ENCODE measurements at places on chromosomes 7 and 10. TPM values are rescaled to one million over a fixed set of nuclear protein-coding genes. Genes with fewer than 3 reads are reported as not detected.
A peak's percentile ranks its signal among the peaks of the same experiment; 100 is the strongest.

DNA sequence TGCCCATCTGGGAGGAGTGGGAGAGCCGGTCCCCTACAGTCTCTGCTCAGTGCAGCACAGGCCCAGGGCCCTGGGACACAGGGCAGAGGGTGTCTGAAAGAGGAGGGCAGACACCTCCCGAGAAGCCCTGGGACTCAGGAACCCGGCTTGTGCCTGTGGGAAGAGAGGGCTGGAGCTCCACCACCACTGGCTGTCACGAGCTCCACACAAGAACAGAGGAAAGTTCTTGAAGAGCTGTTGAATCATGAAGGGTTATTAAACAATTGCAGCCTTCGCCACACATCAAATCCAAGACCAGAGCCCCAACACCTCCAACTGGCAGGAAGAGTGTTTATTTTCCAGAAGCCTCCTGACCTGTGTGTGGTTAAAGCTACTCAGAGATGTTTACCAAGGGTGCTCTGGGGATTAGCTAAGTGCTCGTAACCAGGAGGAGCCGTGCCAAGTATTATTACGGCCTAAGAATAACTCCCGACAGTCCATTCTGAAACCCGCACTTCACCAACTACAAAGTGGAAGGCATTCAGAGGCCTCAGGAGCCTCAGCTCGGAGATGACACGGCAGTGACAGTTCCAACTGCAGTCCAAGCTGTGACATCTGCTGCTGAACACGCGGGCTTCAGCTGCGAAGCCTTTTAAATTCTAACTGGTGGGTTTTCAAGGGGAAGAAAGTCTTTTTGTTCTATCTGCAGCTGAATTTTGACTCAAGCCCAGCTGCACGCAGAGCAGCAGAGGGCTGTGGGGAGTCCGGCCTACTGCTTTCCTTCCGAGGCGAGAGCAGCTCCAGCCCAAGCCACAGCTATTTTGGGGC is 75.1 kb downstream of the MAD1L1 start:
- no peak for DNase-seq

Gene C7orf57
- total RNA-seq, result 0.10 TPM

Gene ADARB2
- 0.30 TPM for total RNA-seq

DNA sequence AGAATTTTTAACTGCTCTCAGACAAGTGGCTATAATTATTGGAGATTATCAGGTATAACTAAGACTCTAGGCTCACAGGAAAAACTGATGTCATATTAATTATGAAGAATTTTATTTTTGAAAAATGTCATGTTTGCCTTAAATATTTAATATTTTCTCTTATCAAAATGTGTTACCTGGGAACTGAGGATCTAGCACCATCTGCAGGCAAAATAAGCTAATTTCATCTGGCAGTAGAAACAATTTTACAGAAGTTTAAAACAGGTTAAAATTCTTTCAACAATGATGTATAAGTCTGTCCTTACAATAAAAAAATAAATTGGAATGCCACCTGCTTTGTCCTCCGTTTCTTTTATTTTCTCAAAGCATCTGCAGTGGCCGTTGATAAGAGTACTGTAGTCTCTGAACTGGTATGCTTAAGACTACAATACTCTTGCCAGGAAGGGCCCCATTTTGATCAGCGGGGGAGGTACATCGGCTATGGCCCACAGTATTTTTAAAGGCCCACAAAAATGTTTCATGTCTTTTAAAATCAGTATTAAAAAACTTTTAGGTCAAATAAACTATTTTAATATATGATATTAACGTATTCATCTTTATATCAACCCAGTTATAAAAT is 81.3 kb downstream of the VWDE start:
- peak; percentile 39 for DNase-seq

- no peak for DNase-seq
Observed at GRCh38 chr10:124062390-124062789, 31.0 kb downstream of the CHST15 start.

DNA sequence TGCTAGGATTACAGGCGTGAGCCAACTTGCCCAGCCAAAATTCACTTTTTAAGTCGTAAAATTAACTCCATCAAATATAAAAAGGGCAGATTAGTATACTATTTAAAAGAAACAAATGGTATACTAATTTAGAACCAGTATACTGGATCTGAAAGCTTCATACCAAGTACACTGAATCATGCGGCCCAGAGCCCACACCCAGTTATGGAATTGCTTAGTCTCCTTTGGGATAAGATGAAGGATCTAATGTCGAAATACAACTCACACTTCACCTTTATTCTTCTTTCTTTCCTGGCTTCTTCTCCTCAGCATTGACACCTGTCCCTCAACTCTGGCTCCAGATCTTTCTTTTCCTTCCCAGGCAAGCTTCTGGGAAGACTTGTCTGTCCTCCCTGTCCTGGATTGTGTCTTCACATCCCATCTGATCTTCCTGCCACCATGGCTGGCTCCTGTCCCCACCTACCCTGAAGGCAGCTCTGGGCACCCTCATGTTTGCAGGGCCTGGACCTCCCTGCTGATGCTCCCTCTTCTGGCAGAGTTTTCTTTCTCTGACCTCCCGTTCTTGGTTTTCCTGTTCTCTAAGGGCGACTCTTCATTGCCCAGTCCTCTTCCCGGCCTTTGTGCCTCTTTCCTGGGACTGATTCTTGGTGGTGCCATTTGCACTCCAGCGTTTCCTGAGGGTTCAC is 57.8 kb upstream of the CTBP2 start:
- no peak for DNase-seq

Gene NAMPT
- 58.7 TPM for total RNA-seq

Gene UCMA
- not detected for total RNA-seq

Gene DNAJB9
- 13.3 TPM for total RNA-seq

DNA sequence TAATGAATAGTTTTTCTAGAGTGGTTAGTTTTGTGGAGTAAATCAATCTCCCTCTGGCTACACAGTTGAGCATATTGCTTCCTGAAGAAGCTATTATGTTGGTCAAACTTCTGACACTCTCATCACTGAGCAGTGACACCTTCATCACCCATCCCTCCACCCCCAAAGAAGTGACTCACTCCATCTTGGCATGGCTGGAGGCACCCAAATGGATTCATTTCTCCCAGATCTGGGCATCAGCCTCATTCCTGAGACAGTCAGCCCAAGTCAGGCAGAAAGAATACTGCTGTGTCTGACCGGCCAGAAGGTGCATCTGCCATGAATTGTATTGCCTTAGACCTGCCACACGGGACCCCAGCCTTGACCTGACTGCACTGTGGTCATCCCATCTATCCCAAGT is 117.0 kb upstream of the HABP2 start:
- no peak for DNase-seq

Gene JAKMIP3
- 0.07 TPM for total RNA-seq

- DNase-seq, result peak; percentile 12
Observed at GRCh38 chr10:117320050-117320665, 55.1 kb downstream of the PDZD8 start.

GRCh38 chr10:56632537-56632936 is 271.5 kb upstream of the ZWINT start:
- DNase-seq, result no peak

- no peak for DNase-seq
Observed at GRCh38 chr7:32092346-32092745, 22.1 kb upstream of the PDE1C start.

DNA sequence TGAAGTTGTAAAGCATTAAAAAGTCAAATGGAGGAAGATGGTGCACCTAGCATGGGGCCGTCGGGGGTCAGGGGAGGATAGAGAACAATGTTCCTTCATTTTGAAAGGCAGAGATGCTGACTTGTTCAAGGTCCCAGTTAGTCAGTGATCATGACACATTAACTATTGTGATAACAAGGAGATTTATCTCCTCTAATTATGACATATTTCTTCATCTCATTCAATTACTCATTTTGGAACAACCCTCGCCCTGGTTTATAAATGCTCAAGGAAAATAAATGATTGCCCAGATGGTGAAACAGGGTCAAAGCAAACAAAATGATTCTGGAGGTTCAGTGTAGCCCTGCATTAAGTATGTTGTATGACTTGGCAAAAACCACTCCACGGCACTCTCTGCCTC is 106.2 kb downstream of the ITIH5 start:
- no peak for DNase-seq

DNA sequence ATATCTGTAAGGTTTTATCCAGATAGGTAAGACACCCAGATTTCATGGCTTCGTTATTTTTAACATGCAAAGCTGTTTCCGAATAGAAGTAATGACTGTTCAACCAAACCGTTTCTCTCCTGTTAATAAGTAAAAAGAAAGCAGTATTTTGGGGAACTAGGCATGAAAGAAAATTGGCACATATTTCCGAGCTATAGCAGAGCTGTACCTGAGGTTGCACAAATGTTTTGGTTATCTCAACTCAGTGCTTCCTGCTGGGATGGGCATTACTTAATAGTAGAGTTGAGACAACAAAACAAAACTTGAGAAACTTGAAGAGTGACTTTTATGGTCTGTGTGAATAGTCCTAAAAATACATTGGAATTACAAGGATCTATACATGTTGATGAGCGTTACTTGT is 564.3 kb upstream of the SORCS1 start:
- DNase-seq, result no peak

GRCh38 chr10:69061305-69062161 is 26.4 kb upstream of the SRGN start:
- DNase-seq, result peak; percentile 47

Gene CYP3A5
- total RNA-seq, result not detected

Gene SND1
- 163 TPM for total RNA-seq

- no peak for DNase-seq
Observed at GRCh38 chr7:90503367-90503766, 33.9 kb downstream of the PTTG1IP2 start.

Gene NUTM2E
- total RNA-seq, result 0.67 TPM

GRCh38 chr7:39535720-39536119 is 30.5 kb upstream of the YAE1 start:
- DNase-seq, result no peak

GRCh38 chr10:48981310-48981907 is 41.8 kb upstream of the LRRC18 start:
- peak; percentile 41 for DNase-seq

Gene UPK3BL2
- total RNA-seq, result 52.4 TPM

DNA sequence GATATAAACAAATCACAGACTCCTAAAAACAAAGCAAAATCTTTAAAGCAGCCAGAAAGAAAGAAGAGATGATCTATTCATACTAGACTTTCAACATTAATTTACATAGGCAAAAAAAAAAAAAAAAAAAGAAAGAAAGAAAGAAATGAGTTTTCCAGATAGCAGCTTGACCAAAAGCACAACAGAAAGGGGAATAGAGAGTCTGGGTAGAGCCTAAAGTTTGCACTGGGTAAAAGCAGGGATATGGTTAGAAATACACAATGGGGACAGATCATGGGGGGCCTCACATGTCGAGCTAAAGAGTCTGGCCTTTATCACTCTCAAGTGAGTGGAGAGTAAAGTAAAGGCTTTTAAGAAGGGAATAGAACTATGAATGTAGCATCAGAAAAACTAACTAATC is 169.8 kb downstream of the SGMS1 start:
- no peak for DNase-seq

GRCh38 chr7:150877536-150877935 is 25.2 kb downstream of the AOC1 start:
- no peak for DNase-seq

Gene GATA3
- total RNA-seq, result 52.0 TPM

- no peak for DNase-seq
Observed at GRCh38 chr7:30170476-30171205, 35.9 kb downstream of the MTURN start.

DNA sequence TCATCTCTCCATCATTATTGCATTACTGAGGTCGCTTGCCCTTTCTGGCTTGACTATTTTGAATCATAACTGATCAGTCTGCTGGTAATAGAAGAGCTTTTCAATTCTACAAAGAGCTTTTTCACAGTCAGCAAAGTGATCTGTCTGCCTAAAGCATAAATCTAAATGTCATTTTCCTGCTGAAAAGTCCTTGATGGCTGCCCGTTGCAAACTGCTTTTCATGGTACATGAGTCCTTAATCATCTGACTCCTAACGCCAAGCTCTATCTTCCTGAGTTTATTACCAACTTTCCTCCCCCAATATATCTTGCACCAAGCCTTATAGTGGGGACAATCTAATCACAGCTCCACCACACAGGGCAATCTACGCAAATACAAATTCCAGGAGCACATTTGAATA is 39.8 kb downstream of the THSD7A start:
- DNase-seq, result no peak

DNA sequence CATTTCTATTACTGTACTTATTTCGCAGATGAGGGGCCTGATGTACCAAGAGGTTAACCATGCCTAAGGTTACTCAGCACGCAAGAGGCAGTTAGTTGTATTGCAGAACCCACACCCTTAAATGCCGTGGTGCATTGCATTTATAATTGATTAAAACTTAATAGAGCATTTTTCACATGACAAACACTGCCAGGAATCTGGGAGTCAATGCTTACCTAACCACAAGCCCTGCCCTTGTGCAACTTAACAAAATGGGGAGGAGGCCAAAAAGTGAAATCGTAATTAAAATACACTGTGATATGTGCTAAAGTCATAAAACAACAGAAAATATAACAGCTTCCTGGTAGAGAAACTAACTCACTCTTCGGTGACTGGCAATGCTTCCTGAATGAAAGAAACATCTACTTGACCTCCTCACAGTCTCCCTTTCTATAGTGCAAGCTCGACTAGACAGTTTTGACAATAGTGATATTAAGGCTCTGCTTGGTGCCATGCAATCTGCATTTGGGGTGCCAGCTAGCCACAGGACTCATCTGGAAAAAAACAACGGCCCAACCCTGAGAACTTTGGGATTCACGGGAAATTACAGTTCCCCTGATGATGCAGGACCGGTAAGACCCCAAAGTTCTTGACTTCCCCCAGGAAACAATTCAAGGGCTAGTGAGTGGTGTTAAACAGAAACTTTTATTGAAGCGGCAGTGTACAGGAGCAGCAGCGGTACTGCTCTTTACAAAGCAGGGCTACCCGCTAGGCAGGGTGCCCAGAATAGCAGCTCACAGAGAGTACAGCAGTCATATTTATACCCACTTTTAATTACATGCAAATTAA is 612.4 kb downstream of the TNS3 start:
- DNase-seq, result no peak

- no peak for DNase-seq
Observed at GRCh38 chr7:7989616-7990440, 21.2 kb downstream of the GLCCI1 start.

Gene PRRT4
- total RNA-seq, result 0.25 TPM

Gene CACUL1
- 27.5 TPM for total RNA-seq

GRCh38 chr7:125412890-125413665 is 483.5 kb upstream of the POT1 start:
- no peak for DNase-seq

Gene IFIT1B
- not detected for total RNA-seq

DNA sequence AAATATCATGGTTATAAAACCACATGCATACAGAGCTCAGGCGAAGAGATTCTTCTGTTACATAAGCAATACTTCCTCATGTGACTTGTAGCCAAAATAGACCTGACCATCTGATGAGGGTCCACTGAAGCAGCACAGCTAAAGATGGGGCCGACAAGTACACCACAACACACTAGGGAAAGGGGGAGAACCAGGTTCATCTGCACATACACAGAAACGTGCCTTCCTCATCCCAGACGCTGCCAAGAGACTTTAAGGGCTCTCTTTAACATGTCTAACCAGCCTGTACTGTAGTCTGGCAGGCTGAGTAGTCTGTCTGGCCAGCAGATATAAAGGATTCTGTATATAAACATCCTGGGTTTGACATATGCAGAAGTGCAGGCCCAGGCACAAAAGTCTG is 30.3 kb downstream of the ERCC6 start:
- DNase-seq, result no peak

Gene ZPBP
- total RNA-seq, result not detected

Gene RAB19
- 6.9 TPM for total RNA-seq
